Activated CD4-positive, alpha-beta T cell treated with anti-CD3 and anti-CD28 coated beads for 24 hours (primary cell): ENCODE measurements at places on chromosomes 6 and 20.
A peak's percentile ranks its signal among the peaks of the same experiment; 100 is the strongest.

GRCh38 chr6:151475653-151476523 is 17.9 kb upstream of the CCDC170 start:
- peak; percentile 31 for DNase-seq

DNA sequence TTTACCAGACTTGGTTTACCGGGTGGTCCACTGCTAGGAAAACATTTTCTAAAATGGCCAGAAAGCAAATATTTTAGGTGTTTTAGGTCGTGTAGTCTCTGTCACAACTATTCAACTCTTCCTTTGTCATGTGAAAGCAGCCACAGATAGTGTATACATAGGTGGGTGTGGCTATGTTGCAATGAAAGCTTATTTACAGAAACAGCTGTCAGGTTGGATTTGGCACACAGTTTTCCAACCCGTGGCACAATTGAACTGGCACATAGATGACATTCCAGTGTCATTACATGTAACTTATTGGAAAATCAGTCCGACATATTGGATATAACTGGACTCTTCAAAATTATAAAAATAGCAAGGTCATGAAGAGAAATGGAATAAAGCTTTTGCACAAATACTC is 68.9 kb upstream of the KCNQ5 start:
- no peak for DNase-seq

- no peak for DNase-seq
These were observed 323.2 kb downstream of the ADGRB3 start for GRCh38 chr6:68958327-68958726.

GRCh38 chr6:169198885-169199284 is 54.8 kb downstream of the THBS2 start:
- no peak for DNase-seq

- no peak for DNase-seq
These were observed 256.2 kb upstream of the MANEA start for GRCh38 chr6:95321126-95321525.

- DNase-seq: no peak
These were observed 49.5 kb upstream of the TFAP2D start for GRCh38 chr6:50663806-50664205.

GRCh38 chr20:22499515-22500166 is 84.7 kb downstream of the FOXA2 start:
- no peak for DNase-seq

DNA sequence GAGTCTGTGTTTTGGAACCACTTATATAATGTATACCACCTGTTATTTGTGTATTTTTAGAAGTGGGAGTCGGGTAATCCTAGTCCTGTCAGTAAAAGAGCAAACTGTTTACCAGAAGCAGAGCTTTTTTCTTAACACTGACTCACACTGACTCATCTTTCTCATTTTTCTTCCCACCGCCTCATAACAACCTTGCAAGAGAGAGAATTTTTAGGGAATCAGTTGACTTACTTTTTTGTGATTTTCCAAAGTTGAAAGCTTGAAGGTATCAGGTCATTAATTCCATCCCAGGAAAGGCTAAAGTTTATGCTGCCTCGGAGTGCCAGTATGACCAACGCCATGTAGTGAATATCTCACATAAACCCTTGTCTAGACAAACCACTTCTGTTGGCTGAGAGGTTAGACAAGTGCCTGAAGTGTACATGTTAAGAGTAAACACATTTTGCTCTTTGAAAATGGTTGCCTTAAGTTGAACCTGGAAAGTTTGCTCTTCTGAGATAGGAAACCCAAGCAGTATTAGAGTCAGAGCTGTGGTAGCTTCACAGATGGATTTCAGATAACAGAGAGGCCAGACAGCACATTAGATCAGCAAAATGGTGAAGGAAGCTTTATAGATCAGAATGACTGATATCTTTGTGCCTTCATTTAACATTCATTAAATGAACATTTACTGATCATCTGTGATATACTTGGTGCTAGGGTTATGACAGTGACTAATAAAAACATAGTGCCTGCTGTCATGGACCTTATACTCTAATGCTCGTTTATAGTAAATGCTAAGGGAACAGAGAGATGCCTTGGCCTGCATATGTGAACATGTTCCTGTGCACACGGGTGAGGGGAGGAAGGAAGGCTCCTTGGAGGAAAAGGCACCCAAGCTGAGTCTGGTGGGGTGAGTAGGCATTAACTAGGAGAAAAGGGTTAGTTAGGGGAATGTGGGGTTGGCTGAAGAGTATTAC is 29.1 kb upstream of the PKIG start:
- DNase-seq: no peak

GRCh38 chr6:26065952-26066380 is 21.3 kb upstream of the HFE start:
- DNase-seq: no peak

- DNase-seq: no peak
These were observed 35.1 kb downstream of the IGF2R start for GRCh38 chr6:160004018-160004417.

DNA sequence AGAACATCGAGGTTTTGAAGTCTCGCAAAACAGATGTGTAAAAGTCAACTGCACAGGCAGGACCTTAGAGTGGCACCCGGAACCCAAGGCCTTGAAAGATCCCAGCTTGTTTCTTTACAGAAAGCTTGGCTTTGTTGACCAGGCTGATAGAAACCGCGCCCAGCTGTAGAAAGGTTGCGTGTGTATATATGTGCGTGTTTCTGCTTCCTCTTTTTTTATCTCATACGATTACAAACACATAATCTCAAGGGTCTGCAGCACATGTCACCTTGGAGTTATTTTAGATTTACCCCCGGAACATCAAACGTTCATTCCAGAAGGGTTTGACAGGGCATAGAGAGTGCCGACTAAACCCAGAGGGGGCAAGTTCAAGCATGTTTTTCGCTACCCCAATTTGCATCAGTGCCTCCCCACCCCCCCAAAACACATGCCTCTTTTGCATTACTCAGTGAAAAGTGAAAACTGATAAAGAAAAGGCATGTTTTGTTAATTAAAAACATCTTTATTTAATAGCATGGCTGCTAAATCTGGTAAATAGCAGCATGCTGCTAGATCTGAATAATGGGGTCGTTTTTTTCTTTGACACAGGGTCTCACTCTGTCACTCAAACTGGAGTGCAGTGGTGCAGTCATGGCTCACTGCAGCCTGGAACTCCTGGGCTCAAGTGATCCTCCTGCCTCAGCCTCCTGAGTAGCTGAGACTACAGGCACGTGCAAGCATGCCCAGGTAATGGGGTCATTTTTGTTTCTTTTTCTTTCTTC is 33.2 kb upstream of the NCOA3 start:
- DNase-seq: no peak

- no peak for DNase-seq
These were observed 949 bp upstream of the ATXN1 start for GRCh38 chr6:16762268-16762549.

DNA sequence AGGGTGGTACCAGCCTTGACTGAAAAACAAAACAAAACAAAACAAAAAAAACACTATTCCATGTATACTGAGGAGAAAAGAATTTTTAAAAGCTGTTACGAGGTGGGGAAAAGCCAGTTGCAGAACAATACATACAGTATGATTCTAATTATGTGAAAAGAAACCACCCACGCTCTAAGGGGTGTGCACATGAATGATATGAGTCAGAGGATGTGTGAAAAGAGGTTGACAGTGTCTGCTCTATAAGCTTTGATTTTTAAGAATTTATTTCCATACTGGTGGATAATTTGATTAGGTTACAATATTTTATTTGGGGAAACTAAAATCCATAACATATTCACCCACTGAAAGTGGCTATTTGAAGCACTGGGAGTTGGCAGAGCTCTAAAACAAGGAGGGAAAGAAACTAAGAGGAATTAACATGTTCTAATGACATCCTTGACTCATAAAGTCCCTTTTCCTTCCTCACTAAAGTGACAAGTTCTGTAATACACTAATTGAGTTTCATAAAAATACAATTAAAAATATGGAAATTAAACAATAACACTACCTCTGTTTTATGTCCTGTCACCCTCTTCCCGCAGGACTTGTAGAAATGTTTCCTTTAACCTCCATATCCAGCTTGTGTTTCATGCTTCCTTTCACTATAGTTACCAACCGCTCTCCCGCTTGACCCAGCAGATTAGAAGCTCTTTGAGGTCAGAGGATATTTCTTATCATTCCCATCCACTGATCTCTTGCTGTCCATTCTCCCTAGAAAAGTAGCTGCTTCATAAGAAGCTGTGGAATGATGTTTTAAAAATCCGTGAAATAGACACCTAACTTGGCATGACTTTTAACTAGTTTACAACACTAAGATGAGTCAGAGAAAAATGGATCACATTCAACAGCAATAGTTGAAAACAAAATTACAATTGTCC is 118.6 kb upstream of the CCDC28A start:
- DNase-seq: peak; percentile 9

- DNase-seq: no peak
These were observed 27.8 kb downstream of the CCN2 start for GRCh38 chr6:131923356-131923755.

DNA sequence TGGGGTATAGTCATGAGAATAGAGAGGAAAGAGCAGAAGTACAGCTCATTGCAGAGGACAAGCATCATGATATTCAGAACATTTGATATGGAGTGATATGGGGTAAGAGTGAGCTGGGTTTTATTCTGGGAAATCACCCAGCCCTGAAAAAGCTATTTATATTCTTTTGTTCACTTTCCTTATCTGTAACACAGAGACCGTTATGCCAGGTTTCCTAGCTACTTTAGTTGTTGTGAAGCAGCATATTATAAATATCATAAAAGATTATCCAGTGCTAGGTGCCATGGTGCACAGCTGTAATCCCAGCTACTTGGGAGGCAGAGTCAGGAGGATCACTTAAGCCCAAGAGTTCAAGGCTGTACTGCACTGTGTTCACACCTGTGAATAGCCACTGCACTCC is 9.8 kb upstream of the DEFB129 start:
- no peak for DNase-seq

- no peak for DNase-seq
These were observed 10.3 kb downstream of the CST3 start for GRCh38 chr20:23627501-23627900.

DNA sequence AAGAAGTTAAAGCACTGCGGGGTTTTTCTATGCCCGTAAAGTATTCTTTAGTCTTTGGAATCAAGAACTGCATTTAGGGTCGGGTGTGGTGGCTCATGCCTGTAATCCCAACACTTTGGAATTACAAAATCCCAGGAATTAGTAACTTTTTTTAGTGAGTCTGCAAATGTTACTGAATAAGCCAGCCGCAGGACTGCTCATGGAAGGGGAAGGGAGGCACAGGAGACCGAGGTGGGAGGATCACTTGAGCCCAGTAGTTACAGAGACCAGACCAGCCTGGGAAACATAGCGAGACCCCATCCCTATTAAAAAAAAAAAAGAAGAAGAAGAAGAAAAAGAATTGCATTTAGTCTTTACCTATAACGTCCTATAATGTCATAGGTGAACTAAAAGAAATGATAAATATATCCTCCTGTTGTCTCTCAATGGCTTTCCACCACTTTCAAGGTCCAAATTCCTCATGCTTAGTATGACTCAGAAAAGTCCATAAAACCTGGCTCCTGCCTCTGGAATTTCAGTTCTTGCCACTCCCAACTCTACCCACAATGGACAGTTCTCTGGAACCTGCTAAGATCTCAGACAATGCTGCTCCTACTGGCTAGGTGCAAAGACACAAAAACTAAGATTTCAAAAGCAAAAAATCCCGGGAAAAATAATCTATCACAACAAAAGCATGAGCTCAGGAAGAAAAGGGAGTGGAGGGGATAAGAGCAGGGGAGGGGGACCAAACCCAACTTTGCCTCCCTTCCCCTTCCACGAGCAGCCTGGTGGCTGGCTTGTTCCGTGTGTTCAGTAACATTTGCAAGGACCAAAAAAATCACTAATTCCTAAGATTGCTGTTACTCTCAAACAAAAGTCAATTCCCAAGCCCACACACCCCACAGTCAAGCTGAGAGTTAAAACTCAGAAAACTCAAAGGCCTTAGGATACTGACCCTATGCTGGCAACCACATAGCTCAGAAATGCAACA is 39.0 kb downstream of the B4GALT5 start:
- no peak for DNase-seq

GRCh38 chr6:129307845-129308244 is 402.1 kb downstream of the ARHGAP18 start:
- DNase-seq: no peak

GRCh38 chr6:116579143-116579542 is 7.8 kb downstream of the RWDD1 start:
- DNase-seq: no peak

DNA sequence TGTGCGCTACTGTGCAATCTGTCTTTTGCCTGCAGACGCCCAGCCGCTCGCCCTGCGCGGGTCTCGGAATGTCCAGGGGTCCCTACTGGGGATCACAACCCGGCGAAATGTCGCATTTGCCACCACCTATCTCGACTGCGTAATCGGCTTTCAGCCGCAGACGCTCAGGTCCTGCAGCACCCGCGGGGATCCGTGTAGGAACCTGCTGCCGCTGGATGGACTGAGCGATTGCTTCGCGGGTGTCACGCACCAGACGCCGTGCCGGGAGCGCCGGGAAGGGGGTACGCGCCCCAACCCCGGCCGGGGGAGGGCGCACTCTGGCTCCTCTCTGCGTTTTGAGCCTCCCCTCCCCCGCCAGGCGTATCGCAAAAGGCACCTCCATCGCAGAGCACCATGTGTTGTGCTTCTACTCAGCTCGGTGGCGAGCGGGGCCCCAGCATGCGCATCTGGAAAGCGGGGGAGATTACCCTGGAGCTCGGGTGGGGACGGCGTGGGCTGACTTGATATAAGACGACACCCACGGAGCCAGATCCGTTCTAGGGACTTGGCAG is 747 bp upstream of the PTPRA start:
- peak; percentile 75 for DNase-seq

GRCh38 chr20:50533061-50533460 is 22.9 kb downstream of the PTPN1 start:
- DNase-seq: no peak

GRCh38 chr6:33630014-33630413 is 8.9 kb downstream of the ITPR3 start:
- no peak for DNase-seq

- no peak for DNase-seq
These were observed 242.3 kb downstream of the TBX18 start for GRCh38 chr6:84522135-84522549.

GRCh38 chr6:33610779-33611732 is 10.1 kb upstream of the ITPR3 start:
- no peak for DNase-seq

DNA sequence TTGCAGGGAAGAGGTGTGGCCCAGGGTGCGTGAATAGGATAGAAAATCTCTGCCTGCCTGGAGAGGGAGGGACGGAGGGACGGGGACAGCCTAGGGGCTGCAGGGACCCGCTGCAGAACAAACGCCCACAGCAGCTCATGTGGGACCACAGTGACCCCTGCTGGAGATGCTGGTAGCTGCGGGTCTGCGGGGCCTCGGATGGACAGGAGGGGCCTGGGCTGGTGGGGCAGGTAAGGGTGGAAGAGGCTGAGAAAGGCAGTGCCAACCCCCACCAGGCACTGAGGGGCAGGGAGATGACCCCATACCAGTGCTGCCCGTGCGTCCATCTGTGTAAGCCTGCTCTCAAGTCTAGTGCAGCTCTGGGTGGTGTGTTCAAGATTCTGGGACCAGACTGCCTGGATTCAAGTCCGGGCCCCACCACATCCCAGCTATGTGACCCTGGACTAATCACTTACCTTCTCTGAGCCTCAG is 39.4 kb downstream of the KIAA1755 start:
- DNase-seq: peak; percentile 67

- no peak for DNase-seq
These were observed 72.0 kb downstream of the TTLL2 start for GRCh38 chr6:167396659-167397490.

GRCh38 chr6:3421791-3422434 is 34.9 kb downstream of the SLC22A23 start:
- DNase-seq: no peak

GRCh38 chr6:122422614-122423267 is 23.3 kb downstream of the HSF2 start:
- DNase-seq: no peak
